Natural killer cell treated with Interleukin-12 subunit alpha and Interleukin-12 subunit beta and Interleukin-15 and Interleukin-18, amount 100 ng/mL, for 72 hours (primary cell): ENCODE measurements at places on chromosomes 4 and X.

- no peak for DNase-seq
Observed at GRCh38 chr4:118973295-118973694, 84.6 kb downstream of the SYNPO2 start.

- no peak for DNase-seq
Observed at GRCh38 chr4:10535912-10536311, 78.7 kb upstream of the ZNF518B start.

DNA sequence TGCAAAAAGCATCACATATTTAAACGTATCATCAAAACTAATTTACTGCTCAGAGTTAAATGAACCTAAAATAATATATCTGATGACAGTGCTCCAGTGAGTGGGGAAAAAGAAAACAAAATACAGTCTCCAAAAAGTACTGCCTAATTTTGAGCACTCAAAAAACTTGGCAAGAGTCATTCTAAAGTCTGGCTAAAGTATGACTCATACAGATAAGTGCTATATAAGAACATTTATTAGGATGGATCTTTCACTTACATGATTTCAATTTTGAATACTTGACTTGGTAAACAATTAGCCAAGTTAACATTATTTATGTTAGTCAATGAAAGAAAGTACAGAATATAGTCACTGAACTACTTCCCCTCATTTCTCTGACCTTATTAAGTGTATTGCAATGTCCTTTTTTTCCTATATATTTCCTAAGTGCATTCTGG is 27.2 kb downstream of the FBXO8 start:
- DNase-seq: no peak

- DNase-seq: no peak
Observed at GRCh38 chrX:39988496-39988895, 109.3 kb downstream of the BCOR start.

DNA sequence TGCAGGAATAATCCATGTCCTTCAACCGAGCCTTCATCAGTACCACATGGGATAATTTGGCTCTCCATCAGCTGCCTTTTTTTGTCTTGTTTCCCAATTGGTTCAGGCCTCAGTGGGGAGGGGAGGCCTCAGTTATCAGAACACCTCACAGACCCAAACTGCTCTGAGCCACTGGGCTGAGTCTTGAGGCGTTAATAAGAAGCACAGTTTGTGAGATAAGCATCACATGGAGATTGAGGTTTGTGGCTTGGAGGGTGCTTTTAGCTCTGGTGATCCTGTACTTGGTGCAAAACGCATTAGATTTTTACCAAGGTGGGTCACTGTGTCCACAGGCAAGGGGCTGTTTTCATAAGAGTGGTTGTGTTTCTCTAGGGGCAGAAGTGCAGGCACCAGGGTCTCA is 82.8 kb upstream of the HPF1 start:
- DNase-seq: no peak

GRCh38 chr4:53490965-53491622 is 100.2 kb downstream of the LNX1 start:
- no peak for DNase-seq
